ENCODE measurements at places on chromosomes 5 and 9.

DNA sequence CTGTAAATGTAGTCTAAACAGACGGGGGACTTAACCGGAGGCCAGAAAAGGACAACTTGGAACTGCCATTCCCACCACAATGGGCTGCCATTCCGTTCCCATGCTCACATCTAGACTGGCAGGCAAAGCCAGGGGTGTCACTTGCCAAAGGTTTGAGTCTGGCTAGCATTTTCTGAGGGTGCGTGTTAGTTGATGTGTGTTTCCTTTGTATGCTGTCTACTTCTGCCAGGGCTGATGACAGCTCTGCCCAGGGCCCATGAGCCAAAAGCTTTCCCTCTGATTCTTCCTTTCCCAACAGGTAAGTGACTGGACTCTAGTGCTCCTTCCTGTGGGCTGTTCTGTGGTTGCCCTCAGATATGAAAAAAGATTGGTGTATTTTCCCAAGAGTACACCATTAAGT lies 68.0 kb downstream of the ZNF608 start:
- no peak for DNase-seq

DNA sequence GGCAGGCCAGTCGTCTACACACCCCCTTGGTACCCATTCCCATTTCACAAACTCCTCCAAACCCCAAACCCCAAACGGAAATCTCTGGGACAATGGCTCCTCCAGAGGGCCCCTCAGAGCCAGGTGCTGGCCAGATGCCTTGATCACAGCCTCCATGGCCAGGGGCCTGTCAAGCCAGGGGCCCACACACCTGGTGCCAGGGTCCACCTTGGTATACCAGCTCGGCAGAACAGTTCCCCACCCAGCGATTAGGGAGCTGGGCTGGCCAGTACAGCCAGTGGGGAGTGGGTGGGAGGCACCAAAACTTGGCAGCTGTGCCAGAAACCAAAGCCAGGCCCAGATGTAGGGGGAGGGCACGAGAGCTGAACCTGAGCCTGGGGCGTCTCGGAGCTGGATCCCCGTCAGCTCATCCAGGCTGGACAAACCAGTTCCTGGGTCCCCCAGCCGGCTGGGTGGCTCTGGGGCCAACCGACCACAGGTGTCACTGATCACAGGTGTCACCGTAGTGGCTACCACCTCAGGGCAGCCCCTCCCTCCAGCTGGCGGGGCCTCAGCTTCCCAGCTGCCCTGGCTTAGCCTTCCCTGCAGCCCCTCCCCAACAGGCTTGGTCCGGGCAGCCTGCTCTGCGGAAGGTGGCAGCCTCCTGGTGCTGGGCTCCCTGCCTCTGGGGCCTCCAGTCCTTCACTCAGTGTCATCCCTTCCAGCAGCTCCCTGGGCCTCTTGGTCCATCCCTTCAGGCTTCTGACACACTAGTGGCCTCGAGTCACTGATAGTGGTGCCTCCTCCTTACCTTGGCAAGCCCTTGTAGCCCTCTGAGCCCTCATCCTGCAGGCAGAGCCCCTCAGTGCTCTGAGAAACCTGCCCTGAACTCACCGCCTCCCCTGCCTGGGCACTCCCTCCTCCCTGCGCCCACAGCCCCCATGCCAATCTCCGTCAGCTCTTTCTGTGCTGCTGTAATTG lies 6.6 kb upstream of the RMND5B start:
- DNase-seq, result no peak

DNA sequence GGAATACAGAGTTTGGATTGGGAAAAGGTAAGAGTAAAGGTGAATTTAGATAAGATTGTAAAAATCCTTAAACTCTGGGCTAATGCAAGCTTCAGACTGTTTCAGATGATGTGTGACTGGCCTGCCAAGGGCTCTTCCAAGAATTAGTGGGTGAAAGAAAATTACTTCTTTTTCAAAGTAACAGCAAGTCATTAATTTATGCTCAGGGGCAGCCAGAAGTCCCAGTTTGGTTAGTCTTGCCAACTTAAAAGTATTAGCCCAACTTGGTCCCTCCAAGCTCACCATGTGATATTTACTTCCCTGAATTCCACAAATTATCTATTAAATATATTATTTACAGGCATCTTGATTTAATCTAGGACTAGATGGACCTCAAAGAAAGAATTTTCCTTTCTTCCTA lies 947.8 kb downstream of the NR2F1-AS1 start:
- no peak for DNase-seq

DNA sequence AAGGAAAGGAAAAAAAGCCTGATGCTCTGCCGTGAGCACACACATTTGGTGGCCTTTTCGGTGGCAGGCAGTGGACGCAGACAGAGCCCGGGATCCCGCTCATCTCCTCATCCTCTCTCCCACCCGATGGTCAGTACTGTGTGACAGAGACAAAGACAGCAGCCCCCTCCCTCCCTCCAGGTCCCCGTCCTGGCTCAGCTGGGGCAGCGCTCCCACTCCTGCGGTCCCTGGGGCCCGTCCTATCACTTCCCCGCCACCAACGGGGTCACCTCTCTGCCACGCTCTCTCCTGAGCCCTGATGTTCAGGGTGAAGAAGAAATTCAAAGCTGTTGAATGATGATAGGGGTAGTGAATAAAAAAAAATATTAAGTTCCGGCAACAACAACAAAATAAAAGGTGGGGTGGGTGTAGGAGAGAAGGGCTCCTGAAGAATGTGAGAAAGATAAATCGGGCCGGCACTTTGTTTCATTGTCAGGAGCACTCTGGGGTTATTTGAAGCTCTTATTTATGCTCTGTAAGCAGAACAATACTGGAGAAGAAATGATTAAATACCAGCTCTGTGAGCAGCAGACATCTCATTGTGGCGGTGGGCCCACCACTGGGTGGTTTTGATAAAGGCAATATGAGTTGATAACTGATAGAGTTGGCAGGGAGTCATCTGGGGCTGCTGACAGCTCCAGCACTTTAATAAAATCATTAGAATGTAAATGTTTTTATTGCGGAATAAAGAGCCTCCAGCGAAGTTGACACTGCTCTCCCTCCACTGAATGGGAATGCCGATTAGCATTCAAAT lies 417.7 kb downstream of the IRX1 start:
- no peak for DNase-seq

DNA sequence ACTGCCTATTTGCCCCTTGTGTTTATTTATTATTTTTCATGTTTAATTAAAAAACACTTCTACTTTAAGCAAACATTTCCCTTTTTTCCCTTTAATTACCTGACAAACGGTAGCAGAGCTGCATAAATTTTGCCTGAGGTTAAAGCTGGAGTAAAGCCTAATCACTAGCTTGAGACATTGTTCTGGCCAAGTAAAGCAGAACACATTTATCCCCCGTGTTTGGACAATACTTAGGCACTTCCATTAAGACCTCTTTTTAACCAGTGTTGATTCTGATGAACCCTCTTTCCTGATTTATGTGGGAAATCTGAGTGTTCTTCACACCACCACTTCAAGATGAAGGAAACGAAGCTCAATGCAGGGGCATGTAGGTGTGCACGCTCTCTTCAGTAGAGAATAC lies 54.5 kb downstream of the BNC2 start:
- DNase-seq, result no peak

DNA sequence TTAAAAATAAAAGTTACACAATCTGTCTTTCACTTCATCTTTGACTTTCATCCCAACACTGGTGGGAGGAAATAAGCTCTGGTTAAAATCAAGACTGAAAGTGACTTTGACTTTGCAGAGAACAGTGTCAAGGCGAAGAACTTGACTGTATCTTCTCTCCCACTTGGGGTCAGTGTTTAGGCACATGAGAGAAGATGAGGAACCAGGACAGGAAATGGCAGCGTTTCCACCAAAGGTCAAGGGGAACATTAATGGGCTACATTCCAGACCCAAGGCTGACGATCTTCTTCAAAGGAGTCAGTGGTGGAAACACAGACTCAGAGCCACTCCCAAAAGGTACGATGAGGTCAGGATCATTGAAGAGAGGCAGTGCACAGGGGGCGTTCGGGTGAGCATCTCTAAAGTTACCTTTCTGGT lies 409.5 kb downstream of the ARHGEF28 start:
- peak; percentile 80 for DNase-seq

- no peak for DNase-seq
These were observed 188.2 kb downstream of the TRIO start for GRCh38 chr5:14331386-14331781.

DNA sequence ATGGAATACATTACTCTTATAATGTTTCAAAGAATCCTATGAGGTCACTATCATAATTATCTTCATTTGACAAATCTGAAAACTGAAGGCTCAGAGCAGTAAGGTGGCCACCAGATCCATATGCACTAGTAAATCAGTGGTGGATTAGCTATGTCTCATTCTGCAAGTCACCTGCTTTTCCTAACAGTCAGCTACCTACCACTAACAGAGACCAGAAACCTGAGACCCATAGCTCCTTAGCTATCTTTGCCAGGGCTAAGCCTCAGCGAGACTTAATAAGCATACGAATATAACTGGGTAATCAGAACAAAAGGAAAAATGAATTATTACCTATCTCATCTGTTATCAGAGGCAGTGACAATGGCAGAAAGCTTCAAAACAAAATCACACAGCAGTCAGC lies 118.7 kb downstream of the AUH start:
- DNase-seq, result no peak

- DNase-seq, result no peak
These were observed 15.1 kb downstream of the GRAMD2B start for GRCh38 chr5:126438267-126438666.

DNA sequence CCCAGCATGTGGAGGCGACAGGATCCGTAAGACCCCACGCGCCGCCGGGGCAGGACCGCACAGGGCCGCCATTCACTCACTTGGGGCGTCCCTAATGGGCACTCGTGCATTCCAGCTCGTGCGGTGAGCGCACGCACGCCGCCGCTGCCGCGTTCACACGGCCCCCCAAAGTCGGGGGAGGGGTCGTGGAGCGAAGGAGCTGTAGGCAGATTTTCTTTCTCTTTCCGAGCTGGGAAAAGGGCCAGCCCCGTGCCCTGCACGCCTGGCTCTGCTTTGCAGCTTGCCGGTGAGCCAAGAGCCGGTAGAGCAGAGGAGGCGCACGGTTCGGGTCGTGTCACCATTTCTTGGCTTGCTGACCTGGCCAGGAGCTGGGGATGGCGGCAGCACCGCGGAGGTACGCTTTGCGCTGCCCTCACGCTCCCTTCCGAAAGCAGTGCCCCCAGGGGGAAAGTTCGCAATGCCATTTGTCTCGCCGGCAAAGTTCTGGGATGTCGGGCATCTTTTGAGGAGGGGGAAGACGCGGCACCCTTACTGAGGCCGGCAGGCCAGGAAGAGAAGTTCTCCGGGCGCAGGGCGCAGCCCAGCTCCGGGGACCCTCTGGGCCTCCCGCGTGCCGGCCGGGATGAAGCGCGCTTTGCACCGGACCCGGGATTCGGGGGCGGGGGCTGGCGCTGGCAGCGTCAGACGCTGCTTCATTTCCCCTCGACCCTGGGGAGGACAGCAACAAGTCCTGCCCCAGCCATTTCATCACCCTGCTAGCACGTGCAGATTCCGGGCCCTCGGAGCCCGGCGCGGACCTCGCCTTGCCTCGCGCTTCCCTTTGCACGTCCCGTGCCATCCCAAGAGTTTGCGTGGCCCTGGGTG lies 898 bp downstream of the STC2 start:
- peak; percentile 68 for DNase-seq

DNA sequence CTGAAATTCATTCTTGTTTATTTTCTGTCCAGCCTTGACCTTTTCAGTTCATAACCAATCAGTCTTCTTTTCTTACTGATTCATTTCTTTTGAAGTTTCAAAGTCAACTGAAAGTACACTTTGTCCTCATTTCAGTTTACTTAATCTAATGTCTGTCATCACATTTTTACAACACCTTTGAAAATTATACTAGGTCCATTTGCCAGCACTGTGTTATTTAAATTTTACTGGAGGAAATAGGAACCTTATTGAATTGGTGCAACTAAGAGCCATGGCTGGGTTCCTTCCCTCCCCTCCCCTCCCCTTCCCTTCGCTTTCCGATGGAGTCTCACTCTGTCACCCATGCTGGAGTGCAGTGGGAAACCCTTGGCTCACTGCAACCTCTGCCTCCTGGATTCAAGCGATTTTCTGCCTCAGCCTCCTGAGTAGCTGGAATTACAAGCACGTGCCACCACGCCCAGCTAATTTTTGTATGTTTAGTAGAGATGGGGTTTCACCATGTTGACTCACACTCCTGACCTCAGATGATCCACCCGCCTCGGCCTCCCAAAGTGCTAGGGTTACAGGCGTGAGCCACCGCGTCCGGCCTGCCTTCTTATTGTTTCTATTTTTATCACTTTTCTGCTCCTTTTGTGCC lies 6.3 kb downstream of the RMI1 start:
- no peak for DNase-seq

DNA sequence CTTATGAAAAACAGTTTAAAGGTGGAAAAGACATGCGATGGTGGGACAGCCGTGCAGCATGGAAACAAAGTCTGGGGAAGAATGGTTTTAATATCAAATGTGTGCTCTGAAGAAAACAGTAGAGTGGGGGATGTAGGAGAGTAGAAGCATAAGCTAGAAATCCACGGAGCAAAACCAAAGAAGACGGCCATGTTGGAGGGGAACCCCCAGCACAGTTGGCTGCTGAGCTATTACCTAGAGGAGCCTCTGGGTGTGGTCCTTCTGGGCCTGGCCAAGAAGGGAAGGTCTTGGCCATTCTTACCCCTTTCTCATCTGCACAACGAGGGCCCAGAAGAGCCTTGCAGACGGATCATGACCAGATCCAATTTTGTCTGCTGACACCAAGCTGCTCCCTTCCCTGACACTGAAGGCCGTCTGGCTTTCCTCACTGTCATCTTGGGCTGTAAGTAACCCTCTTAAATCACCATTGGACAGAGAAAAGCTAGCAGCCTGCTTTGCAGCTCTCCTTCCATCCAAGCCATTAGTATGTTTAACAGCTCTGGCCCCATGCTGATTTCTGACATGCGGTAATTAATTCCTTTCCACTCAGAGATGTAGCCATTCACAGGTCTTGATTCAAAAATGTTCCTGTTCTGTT lies 189.5 kb downstream of the SEC61B start:
- DNase-seq, result no peak

DNA sequence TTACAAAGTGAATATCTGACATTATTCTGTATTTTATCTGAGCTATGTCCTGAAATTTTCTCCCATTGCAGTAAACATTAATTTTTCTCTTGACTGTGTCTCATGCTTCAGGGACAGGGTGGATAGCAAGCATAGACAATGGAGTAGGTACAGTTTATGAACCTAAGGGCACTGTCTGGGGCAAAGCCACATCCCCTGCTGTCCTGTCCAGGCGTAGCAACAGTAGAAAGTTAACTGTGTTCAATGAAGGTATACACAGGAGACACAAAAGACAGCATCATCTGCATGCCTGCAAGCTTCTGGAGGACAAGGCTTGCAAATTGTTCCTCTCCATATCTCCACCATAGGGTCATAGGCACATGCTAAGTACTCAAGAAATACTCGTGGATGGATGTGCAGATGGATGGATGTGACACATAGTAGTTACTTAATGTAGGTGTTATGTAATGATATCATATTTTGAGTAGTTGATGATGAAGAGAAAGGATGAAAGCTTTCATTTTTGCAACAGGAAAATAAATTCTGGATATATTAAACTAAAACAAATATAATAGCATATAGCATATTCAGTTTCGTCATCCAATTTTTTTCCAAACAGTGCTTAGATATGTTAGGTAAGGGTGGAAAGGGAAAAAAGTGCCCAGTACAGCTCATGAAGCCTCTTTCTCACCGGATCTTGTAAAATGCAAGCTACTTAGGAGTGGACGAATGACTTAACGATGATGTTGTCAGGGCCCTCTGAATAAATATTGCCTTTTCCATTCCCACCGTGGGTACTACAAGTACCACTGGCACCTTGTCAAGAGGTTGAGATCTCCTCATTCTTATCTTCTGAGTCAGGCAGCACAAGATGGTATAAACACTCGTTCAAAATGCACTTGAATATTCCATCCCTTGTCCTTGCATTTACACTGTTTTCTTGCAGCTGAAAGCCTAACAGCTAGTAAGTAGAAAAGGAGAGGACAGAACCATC lies 19.9 kb upstream of the ZSWIM6 start:
- peak; percentile 63 for DNase-seq

Measured in fibroblast of the aortic adventitia (primary cell).